Activated T-helper 1 cell treated with Interleukin-2 at 50 U/mL for 16 hours (primary cell): ENCODE measurements at places on chromosomes 6 and 20.

GRCh38 chr6:166928644-166929541, 27.5 kb downstream of the RNASET2 start:
- no peak for DNase-seq

DNA sequence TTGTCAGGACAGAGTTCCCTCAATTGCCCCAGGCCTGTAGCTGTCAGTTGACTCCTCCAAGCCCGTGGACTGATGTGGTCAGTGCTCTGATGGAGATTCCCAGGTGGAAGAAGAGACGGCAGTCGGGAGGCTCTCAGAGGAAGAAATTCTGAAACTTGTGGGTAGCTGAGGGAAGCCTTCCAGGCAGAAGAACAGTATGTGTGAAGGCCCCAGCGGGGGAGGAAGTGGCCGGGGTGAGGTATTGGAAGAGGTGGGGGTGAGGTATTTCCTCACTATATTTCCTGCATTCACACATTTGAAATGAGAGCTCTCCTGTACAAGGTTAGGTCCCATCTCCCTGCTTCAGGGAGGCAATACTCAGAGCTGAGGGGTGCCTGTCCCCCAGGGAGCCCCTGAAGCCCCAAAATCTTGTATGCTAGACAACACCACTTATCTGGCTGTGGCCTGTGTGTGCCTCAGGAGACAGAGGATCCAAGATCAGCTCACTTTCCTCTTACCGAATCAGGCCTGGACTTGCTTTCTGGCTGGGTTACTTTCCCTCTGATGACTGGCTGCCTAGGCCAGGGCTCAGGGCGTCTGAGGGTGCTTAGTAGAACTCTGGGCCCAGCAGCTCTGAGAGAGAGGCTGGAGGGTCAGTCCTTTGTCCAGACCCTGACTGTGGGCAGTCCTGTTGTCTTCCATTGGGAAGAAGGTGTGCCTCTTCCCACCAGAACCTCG, 49.3 kb upstream of the MYL9 start:
- peak; percentile 34 for DNase-seq

- DNase-seq, result no peak
Measured at GRCh38 chr6:158014505-158015187, 33.0 kb downstream of the SYNJ2 start.

DNA sequence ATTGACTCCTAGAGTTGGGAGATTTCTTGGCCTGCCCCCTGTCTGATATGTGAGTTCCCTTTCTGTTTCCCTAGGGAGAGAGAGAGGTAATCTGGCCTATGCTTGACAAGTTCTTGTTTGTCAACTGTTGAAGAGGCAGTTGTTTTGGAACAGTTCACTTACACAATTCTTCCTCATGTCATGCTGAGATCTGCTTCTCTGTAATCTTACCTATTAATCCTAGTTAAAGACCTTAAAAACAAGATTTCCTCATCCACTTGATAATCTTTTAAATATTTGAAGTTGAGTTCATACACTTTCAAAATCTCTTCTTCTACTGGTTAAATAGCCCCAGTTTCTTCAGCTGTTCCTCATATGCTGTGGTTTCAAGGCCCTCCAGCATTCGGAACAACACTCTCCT, 89.9 kb downstream of the FIG4 start:
- DNase-seq, result no peak

DNA sequence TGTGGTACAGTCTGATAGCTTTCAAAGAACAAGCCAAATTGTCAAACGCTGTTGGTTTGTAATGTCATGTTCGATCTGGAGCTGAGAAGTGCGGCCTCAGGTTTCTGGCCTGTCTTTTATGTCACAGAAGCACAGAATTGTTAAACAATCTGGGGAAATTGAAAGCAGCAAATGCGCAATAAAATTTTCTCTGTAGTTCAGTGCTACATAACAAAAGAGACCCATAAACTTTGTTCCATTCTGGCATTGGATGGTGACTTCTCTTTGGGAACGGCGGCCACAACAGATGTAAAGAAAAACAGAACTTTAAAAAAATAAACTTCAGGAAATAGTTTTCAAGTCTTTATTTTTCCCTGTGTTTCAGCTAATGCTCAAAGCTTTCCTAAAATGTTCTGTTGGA, 106.9 kb downstream of the PRL start:
- DNase-seq, result no peak

GRCh38 chr20:38117635-38118034, 47.4 kb downstream of the TGM2 start:
- no peak for DNase-seq

DNA sequence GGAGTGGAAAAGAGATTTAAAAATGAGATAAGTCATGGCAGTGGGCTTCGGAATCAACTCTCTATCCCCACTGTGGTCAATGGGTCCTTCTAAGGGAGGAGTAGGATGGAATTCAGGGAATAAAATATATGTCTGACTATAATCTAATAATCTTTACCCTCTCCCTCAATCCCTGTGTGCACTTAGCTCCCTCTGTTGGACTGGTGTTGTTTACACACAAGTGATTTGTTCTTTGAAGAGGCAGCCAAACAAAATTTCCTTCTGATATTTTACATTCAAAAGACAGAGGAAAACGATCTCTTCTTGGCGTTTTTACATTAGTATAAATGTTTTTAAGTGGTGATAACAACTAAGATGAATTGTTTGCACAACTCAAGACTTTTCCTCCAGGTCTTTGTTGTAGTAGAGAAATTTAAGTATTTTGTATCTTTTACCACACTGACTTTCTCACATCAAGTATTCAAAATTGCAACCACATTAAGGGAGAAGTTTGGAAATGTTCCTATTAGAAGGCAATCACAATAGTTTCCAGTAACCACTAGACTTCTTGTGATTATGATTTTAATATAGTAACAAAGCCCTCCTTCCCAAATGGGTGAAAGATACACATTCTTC, 317.8 kb downstream of the CENPW start:
- no peak for DNase-seq

GRCh38 chr20:59402681-59403080, 102.3 kb downstream of the EDN3 start:
- no peak for DNase-seq

DNA sequence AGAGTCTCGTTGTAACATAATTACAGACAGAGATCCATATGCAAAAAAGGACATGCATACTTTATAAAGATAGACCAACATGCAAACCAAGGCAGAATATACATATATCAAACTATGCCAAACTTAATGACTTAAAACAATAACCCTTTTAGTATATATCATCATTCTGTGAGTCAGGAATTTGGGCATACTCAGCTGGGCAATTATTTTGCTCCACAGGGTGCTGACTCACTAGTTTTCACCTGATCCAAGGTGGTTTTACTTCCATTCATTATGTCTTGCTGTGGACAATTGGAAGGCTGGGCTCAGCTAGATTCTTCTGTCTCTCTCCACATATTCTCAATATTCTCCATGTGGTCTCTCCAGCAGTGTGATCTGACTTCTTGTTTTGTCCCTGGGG, 41.2 kb upstream of the RNF146 start:
- no peak for DNase-seq

DNA sequence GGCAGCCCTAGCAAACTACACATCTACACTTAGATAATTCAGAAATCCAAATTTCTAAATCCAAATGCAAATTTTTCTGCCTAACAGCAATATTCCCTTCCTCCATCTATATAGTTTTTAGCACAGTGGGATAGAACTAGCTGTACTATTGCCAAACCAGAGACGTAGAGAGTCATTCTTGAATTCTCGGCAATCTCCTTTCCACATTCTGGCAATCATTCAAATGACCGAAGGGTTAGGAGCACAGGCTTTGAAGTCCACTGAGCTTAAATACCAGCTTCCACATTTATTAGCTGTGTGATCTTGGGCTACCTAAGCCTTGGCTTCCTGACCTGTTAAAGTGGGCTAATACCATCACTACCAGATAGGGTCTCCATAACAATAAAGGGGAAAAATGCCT, 3.1 kb upstream of the RPS12 start:
- no peak for DNase-seq

DNA sequence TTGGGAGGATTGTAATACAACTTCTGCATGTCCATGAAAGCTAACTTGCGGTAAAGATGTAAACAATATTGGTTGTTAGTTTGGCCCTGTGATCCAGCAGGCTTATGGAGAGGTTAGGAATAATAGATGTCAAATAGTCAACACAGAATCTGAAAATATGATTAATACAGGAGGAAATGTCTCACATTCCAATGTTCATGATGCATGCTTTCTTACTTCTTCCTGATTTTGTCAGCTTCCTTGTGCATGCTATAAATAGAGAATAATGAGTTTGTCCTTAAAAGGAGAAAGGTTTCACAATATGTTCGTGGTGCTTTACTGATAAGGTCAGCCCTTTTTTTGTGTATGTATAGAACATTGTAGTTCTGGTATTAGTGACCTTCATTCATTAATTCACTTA, 136.7 kb downstream of the MMUT start:
- DNase-seq, result no peak

DNA sequence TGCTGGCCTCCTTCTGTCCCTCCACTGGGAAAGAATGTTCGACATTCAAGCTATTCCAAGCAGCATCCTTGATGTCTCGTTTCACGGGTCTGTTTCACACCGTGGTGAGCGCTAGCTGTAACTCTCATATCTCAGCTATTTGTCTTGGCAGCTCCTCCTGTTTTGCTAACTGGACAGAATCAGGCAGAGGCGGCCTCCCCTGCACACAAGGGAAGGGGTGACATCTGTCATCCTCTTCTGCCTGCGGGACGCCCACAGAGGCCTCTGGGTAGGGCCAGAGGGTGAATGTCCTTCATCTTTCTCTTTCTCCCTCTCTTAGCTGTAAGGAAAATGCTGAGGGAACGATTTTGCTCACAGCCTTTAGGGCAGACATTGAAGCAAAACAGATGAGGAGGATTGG, 232.8 kb upstream of the GMDS start:
- DNase-seq, result no peak

- DNase-seq, result no peak
Measured at GRCh38 chr20:56418385-56418861, 6.4 kb downstream of the CASS4 start.

DNA sequence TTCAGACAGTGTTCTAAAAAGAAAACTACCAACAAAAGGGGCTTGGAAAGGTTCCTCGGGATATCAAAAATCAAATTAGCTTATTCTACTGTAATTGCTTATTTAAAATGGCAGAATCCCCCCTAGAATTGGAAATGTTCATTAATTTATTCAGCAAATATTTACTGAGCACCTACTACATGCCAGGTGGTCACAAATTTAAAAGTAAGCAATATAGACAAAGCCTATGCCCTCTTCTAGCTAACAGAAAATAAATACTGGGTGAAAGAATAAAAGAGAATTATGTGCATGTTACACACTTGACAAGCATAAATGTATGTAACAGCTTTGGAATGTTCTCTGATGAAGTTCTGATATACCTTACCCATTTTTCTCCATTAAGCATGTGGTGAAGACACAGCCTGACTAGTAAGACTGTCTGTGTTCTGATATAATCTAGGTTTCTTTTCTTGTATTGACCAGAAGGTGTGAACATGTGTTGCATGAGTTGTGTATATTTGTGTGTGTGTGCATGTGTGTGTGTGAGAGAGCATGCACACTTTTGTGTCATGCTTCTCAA, 606.7 kb upstream of the CITED2 start:
- no peak for DNase-seq

- no peak for DNase-seq
Measured at GRCh38 chr6:11223286-11223864, 9.1 kb downstream of the NEDD9 start.

DNA sequence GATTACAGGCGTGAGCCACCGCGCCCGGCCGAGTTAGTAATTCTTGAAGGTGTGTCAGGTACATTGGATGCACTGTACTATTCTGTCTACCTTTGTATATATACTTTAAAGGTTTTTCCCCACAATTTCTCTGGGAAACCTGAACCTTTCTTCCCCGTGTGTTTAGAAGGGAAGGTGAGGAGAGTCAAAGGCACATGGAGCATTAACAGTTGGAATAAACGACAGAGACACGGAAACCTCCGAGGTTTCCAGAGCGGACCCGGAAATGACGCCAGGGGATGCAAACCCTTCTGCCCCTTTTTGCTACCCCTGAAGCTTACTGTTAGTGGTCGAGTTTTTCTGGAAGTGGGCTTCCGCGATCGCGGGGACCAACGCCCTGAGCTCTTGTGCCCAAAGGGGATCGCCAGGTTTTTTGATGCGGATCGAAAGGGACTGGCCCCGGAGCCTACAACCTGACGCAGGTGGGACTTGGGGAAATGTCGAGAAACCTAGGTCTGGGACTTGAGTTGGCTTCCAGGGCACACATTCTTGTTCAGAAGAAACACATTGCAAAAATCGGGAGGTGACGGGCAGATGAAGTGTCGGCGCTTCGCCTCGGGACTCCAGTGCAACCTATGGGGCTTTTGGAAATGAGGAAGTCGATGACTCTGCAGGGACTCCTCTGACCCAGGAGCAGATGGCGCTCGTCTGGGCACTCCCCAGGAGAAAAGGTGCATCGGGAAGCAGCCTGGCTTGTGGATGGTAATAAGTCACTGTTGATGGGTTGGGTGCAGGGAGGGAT, 218.2 kb downstream of the OR2B2 start:
- DNase-seq, result no peak

DNA sequence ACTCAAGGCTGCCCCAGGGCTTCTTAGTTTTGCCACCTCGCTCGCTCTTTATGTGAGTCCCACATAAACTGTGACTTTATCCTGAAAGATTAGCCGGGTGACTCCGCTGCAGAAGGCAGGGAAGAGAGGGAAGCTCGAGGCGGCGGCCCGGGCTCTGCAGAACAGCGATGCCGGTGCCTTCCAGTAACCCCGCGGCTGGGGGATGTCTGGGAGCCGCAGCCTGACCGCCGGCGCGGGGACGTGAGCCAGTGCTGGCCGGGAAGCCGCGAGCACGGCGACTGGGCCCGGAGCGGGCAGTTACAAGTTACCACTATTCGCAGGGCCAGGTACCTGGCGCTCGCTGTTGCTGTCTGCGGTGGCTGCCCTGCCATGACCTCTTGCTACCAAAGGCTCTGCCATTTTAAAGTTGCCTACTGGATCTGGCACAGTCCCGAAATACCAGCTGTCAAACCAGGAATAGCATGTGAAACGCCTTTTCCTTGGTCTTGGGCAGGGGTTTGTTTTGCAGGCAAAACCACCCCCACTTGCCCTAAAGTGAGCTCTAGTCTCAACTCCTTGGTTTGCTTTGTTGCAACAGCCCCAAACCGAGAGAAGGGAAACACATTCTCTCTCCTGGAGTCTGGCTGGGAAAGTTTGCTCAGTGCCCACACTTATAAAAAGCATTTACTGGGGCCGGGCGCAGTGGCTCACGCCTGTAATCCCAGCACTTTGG, 124.0 kb upstream of the SLC2A12 start:
- DNase-seq, result no peak

- DNase-seq, result no peak
Measured at GRCh38 chr20:37108676-37109075, 12.9 kb upstream of the RBL1 start.
